CD4-positive, alpha-beta T cell treated with Interleukin-10 for 1 hour (primary cell): ENCODE measurements at places on chromosomes 4 and X.

GRCh38 chr4:34619531-34620162, 1624.7 kb downstream of the ARAP2 start:
- DNase-seq, result no peak

DNA sequence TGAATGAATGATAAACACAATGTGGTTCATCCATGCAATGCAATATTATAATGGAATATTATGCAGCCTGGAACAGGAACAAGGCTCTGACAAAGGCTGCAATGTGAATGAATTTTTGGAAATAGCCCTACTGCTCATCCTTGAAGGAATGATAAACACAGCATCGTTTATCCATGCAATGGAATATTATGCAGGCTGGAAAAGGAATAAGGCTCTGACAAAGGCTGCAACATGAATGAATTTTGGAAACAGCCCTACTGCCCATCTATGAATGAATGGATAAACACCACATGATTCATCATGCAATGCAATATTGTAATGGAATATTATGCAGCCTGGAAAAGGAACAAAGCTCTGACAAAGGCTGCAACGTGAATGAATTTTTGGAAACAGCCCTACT, 159.4 kb downstream of the CRLF2 start:
- no peak for DNase-seq

GRCh38 chr4:140809676-140810075, 53.5 kb upstream of the TBC1D9 start:
- no peak for DNase-seq

- DNase-seq, result no peak
Observed at GRCh38 chr4:18568600-18568999, 547.0 kb upstream of the LCORL start.

GRCh38 chrX:51296138-51296537, 36.5 kb upstream of the NUDT10 start:
- no peak for DNase-seq

- no peak for DNase-seq
Observed at GRCh38 chrX:120726294-120726693, 96.4 kb upstream of the C1GALT1C1 start.

- DNase-seq, result no peak
Observed at GRCh38 chrX:102765217-102765616, 44.7 kb downstream of the GPRASP3 start.

DNA sequence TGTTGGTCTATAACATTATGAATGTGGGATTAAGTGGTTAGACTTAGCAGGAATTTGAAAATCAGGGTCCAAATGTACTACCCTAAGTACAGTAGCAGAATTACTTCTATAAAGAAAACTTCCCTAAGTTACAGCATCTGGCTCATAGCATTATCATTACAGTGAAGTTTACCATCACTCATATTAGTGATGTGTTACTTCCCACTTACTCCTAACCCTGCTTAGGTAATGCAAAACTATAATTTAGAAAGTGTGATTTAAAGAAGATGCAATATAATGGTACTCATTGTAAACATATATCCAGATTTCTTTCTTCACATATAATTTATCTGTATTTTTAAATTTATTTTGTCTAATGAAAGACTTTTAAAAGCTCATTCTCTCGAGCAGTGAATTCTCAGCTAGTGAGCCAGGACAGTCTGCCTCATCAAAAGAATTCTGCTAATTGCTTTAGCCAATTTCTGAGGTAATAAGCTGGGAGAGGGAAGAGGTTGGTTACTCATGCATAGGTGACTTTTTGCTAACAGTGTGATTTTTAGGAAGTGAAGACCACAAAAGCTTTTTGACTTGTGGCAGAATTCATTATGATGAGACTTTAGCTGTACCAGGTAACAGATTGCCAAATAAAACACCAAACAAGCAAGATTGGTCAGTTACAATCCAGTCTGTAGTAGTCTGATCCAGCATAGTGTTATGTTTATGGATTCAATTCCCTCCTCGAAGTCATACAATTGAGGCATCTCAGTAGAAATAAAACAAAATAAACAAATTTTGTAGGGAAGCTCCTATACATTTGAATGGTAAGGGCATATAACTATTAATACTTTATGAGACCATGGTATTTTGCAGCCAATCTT, 21.0 kb downstream of the PLS3 start:
- no peak for DNase-seq

GRCh38 chr4:89582756-89583505, 254.0 kb downstream of the SNCA start:
- no peak for DNase-seq

- DNase-seq, result no peak
Observed at GRCh38 chrX:120549483-120550452, 11.0 kb downstream of the CUL4B start.

- DNase-seq, result no peak
Observed at GRCh38 chr4:175412161-175412560, 399.9 kb downstream of the GPM6A start.

GRCh38 chr4:31741326-31741725, 1021.2 kb downstream of the PCDH7 start:
- no peak for DNase-seq

DNA sequence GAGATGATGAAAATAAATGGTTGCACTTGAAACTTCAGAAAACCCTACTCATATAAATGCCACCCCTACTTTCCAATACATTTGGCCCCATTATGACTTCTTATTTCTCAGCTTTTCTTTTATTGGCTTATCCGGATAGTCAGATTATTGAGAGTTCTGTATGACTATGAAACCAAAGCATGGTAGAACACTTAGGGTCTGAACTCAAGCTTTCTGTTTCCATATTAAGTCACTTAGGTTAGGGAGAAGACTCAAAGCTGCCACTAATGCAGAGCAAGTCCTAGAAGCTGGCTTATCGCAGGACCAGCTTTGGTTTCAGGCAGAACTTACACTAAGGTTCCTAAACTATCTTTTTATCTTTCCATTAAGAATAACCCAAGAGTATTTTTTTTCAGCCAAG, 229.9 kb upstream of the CPEB2 start:
- DNase-seq, result no peak

DNA sequence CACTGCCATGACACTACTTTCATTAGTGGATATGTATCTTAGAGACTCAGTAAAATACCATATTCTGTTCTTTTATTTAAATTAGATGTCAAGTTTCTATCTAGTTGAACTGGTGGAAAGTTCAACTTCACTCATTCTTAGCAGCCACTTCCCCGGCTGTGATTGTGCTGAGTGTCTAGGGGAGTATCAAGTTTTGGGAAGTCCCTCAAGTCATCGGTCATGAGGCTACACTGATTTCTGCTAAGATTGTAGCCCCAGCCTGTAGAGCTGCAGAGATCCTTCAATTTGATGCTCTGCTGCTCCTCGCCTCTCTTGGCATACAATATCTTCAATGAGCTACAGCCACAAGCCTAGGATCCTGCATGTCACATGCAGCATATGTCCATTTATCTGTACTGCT, 53.9 kb downstream of the DMP1 start:
- DNase-seq, result no peak

- no peak for DNase-seq
Observed at GRCh38 chr4:182640932-182641331, 276.3 kb downstream of the DCTD start.

- DNase-seq, result no peak
Observed at GRCh38 chr4:112341033-112341432, 43.9 kb downstream of the ALPK1 start.

- DNase-seq, result peak; percentile 3
Observed at GRCh38 chr4:128220286-128221235, 67.1 kb downstream of the PGRMC2 start.
